HuH-7.5 (cell line): ENCODE measurements at places on chromosomes 12 and 14.

DNA sequence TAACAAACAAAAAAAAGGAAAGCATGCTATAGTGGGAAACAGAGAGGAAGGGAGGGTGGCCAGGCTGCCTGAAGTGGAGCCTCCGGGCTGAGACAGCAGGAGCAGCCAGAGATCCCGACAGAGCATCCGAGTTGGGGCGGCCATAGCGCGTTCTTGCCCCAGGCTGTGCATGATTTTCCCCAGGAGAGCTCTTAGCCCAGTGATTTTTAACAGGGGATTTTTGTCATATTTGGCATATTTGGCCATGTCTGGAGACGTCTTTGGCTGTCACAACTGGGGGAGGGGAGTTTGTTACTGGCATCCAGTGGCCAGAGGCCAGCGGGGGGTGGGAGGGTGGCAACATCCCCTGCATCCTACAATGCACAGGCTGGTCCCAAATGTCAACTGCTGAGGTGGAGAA is 23.6 kb downstream of the BDKRB1 start:
- DNase-seq: no peak

- no peak for DNase-seq
Observed at GRCh38 chr14:54639611-54640010, 72.7 kb downstream of the SAMD4A start.

GRCh38 chr12:107570721-107571120 is 114.9 kb upstream of the PWP1 start:
- DNase-seq: no peak

GRCh38 chr12:30965613-30965985 is 39.1 kb downstream of the TSPAN11 start:
- DNase-seq: peak; percentile 48

GRCh38 chr12:127054531-127054930 is 1212.4 kb upstream of the TMEM132C start:
- no peak for DNase-seq

GRCh38 chr12:102379346-102380162 is 100.8 kb downstream of the IGF1 start:
- DNase-seq: no peak

- DNase-seq: peak; percentile 87
Observed at GRCh38 chr12:3034067-3034750, 43.0 kb upstream of the TSPAN9 start.

- no peak for DNase-seq
Observed at GRCh38 chr14:24817212-24818057, 183.4 kb upstream of the GZMB start.

DNA sequence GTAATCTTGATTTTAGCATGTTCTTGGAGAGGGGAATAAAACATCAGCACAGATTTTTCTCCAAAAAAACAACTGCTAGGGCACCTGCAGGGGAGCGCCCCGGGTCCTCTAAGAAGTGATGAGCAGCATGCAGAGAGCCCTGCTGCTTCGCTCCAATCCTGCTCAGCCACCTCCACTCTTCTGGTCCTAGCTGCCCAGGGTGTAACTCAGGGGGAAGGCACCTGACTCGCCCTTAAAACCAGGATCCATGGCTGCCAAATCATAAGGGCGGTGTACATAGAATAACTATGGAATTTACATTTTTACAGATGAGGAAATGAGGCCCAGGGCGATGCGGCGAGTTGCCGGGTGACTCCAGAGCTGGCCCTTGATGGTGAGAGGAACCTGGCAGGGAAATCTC is 204.7 kb downstream of the CALM1 start:
- DNase-seq: no peak

DNA sequence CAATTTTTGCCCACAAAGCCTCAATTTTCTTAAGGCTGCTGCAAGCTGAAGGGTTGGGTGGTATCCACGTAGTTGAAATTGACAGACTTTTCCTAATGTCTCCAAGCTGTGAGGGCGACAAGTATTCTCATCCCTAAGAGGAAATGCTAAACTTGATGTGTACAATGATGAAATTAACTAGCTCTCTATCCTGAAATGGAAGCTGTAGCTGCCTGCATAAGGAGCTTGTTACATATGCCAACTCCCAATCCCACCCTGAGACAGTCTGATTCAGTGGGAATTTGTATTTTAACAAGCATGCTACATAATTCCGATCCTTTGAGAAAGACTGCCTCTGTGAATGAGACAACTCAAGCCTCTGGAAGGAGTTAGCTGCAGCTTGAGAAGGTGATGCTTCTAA is 45.7 kb upstream of the MDM1 start:
- no peak for DNase-seq

DNA sequence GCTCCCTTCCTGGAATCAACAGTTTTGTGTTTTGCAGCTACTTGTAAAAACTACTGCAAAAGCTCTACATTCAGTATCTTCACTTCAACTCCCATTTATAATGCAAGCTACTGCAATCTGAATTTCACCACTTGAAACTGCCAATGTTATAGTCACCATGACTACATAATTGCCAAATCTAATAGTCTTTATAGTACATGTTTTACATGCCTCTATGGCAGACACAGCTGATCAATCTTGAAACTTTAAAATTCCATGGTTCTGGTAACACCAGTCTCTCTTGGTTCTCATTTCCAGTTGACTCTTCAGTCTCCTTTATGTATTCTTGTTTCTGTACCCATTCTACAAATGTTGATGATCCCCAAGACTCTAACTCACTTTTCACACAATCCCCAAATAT is 185.9 kb downstream of the MED13L start:
- DNase-seq: no peak

- no peak for DNase-seq
Observed at GRCh38 chr14:103356024-103356682, 22.1 kb downstream of the EIF5 start.

DNA sequence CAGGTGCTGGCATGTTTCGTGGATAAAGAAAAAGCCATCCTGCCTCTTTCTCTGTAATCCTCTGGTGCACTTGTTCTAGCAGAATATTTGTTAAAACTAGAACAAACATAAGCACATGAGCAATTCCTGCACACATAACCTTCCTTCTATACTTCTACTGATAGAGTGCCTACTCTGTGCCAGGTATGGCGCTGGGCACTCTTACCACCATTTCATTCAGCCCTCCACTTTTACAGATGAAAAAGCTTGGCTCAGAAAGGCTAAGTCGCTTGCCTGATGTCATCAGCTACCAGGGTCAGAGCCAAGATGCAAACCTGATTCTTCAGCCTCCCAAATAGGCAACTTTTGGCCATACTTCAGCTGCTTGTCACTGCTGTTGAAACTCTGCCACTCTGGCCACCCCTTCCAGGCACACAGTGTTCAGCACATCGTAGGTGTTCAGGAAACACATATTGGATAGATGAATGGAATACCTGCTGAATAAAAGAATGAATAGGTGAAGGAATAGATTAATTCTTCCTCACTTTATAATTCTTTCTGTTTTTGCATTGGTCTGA is 10.0 kb upstream of the C14orf132 start:
- no peak for DNase-seq

DNA sequence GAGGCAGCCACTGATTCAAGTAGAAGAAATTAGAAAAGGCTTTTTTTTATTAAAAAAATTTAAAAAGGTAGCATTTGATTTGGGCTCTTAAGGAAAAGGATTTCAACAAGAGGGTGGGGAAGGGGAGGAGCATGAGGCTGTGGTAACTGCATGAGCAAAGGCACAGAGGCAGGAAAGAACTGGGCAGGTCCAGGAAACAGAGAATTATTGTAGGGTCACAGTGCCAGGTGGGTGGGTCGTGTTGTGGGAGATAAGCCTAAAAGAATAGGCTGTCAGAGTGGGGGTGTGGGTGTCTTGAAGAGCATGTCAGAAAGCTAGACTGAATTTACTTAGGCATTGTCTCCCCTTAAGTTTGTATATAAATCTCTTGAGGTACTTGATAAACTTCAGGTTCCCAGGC is 7.8 kb downstream of the LIMA1 start:
- no peak for DNase-seq

DNA sequence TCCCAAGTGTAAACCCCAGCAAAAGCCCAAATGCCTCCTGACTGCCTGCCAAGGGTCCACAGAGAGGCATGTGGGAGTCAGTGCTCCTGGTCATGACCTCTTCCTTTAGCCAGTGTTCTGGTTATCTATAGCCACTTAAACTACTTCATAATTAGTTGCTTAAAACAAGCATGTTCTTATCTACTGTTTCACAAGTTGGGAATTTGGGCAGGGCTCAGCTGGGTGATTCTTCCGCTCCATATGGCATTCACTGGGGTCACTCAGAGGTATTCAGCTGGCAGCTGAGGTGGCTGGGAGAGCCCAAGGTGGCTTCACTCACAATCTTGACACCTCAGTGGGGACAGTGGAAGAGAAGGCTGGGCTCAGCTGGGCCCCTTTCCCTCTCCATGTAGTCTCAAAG is 184.0 kb upstream of the RGS6 start:
- DNase-seq: no peak

- no peak for DNase-seq
Observed at GRCh38 chr12:49507139-49507538, 31.7 kb upstream of the KCNH3 start.

- DNase-seq: no peak
Observed at GRCh38 chr12:85278598-85279448, 1.2 kb upstream of the ALX1 start.

- DNase-seq: no peak
Observed at GRCh38 chr14:102256716-102257115, 48.2 kb downstream of the MOK start.

GRCh38 chr12:31931796-31932715 is 27.2 kb upstream of the RESF1 start:
- no peak for DNase-seq

DNA sequence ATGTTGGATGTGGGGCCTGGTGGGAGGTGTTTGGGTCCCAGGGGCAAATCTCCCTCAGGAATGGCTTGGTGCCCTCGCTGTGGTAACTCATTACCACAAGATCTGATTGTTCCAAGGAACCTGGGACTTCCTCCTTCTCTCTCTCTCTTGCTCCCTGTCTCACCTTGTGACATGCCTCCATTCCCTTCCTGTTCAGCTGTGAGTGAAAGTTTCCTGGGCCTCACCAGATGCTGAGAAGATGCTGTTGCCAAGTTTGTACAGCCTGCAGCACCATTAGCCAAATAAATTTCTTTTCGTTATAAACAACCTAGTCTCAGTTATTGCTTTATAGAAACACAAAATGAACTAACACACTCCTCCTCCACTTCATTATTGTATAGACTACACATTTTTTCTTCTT is 759.8 kb upstream of the MDGA2 start:
- no peak for DNase-seq

- DNase-seq: no peak
Observed at GRCh38 chr14:102333795-102334705, 14.5 kb downstream of the ZNF839 start.

DNA sequence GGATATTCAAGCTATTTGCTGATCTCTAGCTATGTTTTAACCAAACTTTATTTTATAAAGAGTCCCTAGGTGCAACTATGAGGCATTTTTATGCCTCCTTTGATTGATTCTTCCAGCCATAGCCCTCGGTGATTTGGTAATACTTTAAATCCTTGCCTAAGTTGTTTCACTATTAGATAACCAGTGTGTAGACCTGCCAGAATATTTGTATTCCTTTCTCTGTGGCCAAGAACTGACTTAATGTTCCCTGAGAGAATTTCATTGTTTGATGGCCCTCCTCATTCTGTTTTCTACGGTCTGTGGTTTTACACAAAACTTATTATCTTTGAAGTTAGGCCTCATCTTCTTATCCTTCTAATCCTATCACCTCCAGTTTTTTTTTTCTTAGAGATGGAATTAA is 109.7 kb upstream of the MDGA2 start:
- no peak for DNase-seq

GRCh38 chr14:77099425-77100167 is 1.5 kb downstream of the CIPC start:
- no peak for DNase-seq

DNA sequence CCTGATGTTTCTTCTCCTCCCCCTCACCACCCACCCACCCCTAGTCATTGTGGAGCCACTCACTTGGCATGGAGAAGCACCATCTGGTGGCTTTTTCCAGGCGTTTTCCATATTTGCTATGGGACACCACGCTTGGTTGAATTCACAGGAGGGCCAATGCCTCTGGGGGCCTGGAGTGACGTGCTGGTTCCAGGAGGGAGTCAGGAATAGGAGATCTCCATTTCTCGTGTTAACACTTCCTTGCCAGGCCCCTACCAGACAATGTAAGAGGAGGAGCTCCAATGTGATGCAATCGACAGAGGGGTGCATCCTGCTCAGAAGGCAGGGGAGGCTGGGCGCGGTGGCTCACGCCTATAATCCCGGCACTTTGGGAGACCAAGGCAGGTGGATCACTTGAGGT is 21.6 kb upstream of the TESC start:
- no peak for DNase-seq

DNA sequence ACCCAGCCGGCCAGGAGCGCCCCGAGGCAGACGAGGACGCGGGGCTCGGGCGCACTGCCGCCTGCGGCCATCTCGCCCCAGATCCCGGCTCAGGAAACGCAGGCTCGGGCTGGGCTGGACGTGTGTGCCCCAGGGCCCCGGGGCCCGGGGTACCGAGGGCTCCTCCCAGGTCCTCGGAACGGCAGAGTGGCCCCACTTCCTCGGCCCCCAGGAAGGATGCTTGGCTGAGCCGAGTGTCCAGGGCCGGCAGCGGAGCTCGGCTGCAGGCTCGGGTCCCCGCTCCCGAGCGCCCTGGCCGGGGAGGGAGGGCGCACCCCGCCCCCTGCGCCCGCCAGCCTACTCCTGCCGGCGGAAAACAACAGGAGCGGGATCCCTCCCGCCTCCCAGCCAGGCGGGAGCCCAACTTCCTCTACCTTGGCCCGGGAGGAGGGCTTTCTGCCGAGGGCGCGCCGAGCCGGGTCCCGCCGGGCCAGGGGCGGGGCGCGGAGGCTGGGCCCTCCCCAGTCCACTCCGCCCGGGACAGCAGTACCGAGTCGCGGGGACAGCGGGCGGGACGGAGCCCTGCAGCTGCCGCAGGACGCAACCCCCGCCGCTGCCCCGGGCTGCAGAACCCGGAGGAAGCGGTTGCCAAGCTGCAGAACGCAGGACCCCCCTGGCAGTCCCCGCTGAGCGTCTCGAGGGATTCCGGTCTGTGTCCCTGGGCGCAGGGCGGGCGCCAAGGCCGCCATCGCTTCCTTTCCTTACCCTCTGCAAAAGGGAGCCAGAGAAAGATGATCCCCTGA is at the start of gene VSIG10:
TSS of gene VSIG10 (minus strand) at position 411 of the 782 bp plus-strand sequence. CDS start at position 71, 340 bp downstream.
- DNase-seq: peak; percentile 67

- no peak for DNase-seq
Observed at GRCh38 chr12:104460973-104461698, 4.4 kb downstream of the CHST11 start.

- no peak for DNase-seq
Observed at GRCh38 chr14:70845601-70846000, 36.3 kb upstream of the MAP3K9 start.

DNA sequence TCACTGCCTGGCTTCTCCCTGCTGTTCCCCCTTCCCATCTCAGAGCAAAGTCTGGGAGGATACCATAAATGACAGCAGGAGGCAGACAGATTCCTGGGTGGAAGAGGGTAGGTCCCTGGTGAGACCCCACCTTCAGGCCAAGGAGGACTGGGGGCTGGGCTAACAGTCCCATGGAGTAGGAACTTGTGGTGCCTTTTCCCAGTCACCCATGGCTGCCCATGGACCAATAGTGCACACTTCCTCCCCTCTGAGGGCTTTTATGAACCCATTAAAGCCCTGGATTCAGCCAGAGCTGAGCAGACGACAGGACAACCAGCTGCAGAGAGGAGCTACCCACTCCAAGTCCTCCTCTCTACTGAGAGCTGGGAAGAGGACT is 36.6 kb upstream of the OR5AU1 start:
- DNase-seq: no peak
